ENCODE measurements at places on chromosomes 12 and 14.

GRCh38 chr12:60391051-60391450, 795.2 kb downstream of the SLC16A7 start:
- DNase-seq, result no peak

GRCh38 chr12:79055926-79056674, 191.5 kb downstream of the SYT1 start:
- DNase-seq, result no peak

- no peak for DNase-seq
These were observed 4.8 kb downstream of the ITGA7 start for GRCh38 chr12:55702861-55703260.

- no peak for DNase-seq
These were observed 26.0 kb downstream of the CHST11 start for GRCh38 chr12:104482748-104483147.

- DNase-seq, result no peak
These were observed 243.1 kb downstream of the ERC1 start for GRCh38 chr12:1234073-1234472.

GRCh38 chr14:79246173-79246572, 965.1 kb downstream of the DIO2 start:
- DNase-seq, result no peak

GRCh38 chr12:131865180-131865875, 29.1 kb upstream of the ULK1 start:
- DNase-seq, result peak; percentile 34

DNA sequence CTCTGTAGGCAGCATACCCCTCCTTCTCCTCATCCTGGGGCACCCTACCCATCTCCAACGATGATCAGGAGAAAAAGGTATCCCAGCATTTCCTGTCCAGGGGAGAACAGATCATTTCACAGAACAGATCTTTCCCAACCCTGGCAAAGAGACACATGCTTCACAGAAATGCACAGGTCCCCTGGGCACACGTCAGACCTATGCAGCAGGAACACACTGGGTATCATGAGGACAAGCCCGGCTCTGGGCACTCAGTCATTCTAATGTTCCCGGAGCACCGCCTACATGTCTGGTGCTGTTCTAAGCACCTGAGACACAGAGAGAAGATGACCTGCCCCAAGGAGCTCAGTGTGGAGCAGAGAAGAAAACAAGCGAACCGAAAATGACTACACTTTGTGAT, 56.2 kb downstream of the ACTN1 start:
- DNase-seq, result no peak

DNA sequence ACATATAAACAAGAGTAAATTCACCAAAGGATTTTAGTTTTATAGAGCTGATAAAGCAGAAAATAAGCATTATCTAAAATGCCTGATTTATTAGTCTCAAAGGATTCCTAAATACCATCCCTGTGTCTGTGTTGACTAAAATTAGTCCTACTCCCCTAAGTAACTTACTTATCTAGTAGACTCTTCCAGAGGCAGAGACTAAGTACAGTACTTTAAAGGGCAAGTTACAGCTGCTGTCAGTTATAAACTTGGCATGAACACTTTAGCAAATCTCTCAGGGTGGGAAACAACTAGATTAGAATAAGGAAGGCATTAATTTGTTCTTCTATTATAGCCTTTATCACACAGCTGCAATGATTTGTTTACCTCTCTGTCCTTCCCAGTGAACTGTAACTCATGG, 46.0 kb downstream of the ATP2B1 start:
- no peak for DNase-seq

- DNase-seq, result no peak
These were observed 427.9 kb downstream of the AEBP2 start for GRCh38 chr12:19867151-19867550.

- DNase-seq, result no peak
These were observed 159.7 kb upstream of the NTF3 start for GRCh38 chr12:5272018-5272785.

Data from T1000 (cell line).